ENCODE measurements at places on chromosomes 11 and 22. TPM values are rescaled to one million over a fixed set of nuclear protein-coding genes. Genes with fewer than 3 reads are reported as not detected.

RFPL3 gene
- total RNA-seq, result not detected

OR51E2 gene
- not detected for total RNA-seq

NXPE2 gene
- not detected for total RNA-seq

TPP1 gene
- 160 TPM for total RNA-seq

FADD gene
- 57.0 TPM for total RNA-seq

GSTT2B gene
- 4.8 TPM for total RNA-seq

- DNase-seq, result no peak
Measured at GRCh38 chr11:126604461-126604860, 249.0 kb downstream of the ST3GAL4 start.

GRCh38 chr22:41983513-41984405 is 14.5 kb downstream of the SEPTIN3 start:
- DNase-seq, result no peak

DNA sequence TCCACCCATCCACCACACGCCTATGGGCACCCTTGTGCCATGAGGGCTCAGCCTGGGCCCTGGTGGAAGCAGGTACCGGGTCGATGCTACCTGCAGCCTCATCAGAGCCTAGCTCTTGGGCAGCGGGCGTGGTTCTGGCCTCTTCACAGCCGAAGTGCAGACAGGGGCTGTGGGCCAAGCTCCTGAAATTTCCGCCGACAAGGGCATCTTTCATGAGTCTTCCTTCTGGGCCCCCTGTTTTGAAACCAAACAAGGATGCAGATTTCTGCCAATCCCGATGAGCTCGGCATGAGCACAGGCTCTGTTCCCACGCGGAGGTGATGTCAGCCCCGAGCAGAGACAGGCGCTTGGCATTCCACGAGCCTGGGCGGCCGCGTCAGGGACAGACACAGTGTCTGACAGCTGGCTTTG is 22.6 kb upstream of the MGAT3 start:
- DNase-seq, result no peak

DNA sequence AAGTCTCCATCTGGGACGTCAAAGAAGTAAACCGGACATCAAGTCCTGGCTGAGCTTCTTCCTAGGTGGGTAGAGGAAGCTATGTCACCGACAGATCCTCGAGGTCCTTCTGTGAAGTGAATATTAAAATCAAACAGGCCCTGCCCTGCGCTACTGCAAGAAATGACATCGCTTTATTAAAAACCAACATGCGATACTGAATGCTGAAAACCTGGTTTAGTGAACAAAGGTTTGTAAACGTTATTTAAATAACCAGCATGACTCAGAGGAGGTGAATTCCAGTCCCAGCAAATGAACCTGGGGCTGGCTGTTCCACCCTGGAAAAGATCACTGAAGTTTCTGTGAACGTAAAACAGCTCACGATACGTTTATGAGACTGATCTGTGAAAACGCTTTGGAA is 645 bp downstream of the RTCB start:
- DNase-seq, result no peak

GRCh38 chr11:68302670-68303069 is 9.7 kb upstream of the LRP5 start:
- DNase-seq, result no peak

GRCh38 chr11:36402568-36403170 is 106.6 kb downstream of the PRR5L start:
- DNase-seq, result no peak

DNA sequence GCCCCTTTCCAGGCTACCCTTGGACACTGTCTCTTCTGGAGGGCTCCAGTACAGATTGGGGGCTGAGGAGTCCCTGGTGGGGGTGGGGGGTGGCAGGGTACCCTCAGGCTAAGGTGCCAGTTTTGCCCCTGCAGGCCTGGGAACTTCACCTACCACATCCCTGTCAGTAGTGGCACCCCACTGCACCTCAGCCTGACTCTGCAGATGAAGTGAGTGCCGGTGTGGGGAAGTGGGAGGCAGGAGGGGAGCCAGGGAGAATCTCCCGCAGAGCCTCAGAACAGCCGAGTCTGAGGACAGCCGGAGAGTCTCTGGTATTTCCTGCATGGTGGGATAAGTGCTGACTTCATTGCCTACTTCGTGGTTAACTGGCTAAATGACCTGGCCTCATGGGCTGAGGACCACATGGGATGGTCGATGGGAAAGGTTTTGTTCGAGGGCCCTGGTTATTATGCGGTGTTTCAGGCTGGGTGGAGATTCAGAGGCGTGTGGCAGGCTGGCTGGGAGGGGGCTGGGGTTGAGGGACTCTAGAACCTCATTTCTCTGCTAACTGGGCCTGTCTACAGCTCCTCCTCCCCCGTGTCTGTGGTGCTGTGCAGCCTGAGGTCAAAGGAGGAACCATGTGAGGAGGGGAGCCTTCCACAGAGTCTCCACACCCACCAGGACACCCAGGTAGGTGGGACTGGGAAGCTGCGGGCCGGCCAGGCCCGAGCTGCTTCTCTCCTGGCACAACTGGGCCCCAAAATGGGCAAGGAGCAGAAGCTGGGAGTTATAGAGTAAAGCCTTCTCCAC is 8.5 kb downstream of the TMEM258 start:
- no peak for DNase-seq

DNA sequence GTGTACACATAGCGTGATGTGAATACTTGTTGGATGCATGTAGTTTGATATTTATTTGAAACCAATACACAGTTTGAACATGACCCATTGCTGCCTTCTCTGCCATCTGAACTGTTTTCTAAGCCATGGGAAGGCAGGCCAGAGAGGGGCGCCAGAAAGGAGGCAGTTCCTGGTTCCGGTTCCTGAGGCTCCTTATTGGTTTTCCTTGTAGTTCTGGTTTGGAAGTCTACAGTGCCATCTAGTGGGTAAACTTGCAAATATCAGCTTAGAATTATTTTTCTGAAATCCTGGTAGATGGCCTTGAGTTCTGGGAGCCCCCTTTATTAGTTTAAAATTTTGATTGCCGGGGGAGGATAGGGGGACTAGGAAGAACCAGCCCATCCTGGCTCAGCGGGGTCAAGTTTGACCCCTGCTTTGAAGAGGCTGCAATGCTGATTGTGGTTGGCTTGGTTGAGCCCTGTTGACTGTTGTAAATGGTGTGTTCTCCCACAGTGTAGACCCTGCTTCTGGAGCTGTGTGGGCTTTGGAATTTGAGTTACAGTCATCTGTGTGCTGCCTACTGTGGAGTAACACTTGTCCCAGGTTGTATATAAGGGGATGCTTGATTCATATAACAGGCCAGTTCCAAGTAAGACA is 48.4 kb downstream of the GRAMD1B start:
- peak; percentile 46 for DNase-seq

DNA sequence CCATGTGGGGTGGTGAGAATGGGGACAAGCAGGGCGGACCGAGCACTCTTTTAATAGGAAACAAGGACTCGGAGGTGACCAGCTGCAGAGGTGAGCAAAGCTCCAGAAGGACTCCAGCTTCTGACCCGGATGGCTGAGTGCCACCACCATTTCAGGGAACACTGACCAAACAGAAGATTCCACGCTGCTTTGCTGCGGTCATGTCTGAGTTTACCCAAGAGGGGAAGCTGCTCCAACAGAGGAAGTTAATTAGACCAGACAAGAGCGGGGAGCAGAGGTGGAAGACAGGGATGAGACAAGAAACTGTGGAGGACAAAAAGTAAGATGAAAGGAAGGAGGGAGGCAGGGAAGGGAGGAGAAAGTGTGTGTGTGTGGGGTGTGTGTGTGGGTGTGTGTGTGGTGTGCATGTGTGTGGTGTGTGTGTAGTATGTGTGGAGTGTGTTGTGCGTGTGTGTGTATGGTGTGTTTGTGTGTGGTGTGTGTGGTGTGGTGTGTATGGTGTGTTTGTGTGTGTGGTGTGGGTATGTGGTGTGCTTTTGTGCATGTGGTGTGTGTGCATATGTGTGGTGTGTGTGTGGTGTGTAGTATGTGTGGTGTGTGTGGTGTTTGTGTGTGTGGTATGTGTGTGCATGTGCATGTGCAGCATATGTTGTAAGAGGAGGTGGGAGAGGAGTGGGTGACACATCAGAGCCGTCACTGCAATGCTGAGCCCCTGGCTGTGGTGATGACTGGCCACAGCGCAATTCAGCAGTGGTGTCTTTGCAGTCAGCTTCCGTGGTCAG is 82.2 kb upstream of the AKIP1 start:
- DNase-seq, result no peak

- no peak for DNase-seq
Measured at GRCh38 chr22:27499121-27499520, 302.4 kb downstream of the MN1 start.

- DNase-seq, result no peak
Measured at GRCh38 chr11:125350206-125351032, 145.6 kb downstream of the FEZ1 start.
